T follicular helper cell (primary cell): ENCODE measurements at places on chromosomes 16 and 17.

- no peak for DNase-seq
Measured at GRCh38 chr16:87416826-87417527, 24.8 kb downstream of the MAP1LC3B start.

DNA sequence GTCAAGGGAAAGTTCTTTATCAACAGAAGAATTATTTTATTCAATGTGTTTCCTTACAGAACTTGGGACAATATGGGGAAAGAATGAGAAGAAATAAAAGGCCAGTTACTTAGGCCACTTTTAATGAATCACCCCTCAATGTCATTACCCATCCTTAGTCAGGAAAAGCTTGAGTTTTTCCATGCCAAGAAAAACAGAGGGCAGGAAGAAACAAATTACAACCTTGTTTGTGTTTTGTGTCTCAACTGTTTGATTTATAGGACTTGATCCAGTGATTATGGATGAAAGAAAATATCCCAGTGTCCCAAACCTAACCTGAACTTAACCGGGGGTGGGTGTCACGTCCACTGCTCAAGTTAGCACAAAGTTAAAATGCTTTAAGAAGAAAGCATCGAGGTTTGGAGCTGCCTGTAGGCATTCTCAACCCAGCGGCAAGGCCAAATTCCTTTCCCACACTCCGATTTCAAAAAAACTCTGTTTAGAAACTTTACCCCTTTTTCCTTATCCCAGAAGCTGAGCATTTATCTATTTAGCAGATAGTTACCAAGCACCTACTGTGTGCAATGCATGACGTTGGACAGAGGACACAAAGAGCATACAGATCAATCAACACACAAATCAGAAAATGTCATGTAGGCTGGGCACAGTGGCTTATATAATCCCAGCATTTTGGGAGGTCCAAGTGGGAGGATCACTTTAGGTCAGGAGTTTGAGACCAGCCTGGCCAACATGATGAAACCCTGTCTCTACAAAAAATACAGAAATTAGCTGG lies 14.0 kb upstream of the CYB5B start:
- DNase-seq, result no peak

GRCh38 chr16:993731-994130 lies 12.2 kb downstream of the SOX8 start:
- no peak for DNase-seq

GRCh38 chr16:18800775-18801144 lies 589 bp downstream of the ARL6IP1 start:
- DNase-seq, result no peak

GRCh38 chr16:57536306-57537193 lies at the start of gene CCDC102A:
CCDC102A (minus strand) TSS chr16:57536571; CDS start chr16:57529177, 7,394 bp downstream.
- peak; percentile 18 for DNase-seq

- no peak for DNase-seq
Measured at GRCh38 chr17:72502371-72503341, 381.8 kb downstream of the SOX9 start.

DNA sequence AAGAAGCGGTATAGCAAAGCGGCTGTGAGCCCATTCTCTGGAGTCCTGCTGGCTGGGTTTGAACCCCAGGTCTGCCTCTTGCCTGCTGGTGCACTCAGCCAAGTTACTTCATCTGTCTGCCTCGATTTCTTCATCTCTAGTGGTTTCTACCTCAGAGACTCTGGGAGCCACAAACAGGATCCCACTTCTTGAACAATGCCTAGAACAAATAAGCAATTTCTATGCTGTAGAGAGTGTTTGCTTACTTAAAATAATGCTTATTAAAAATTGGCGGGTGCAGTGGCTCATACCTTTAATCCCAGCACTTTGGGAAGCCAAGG lies 75.5 kb downstream of the CMIP start:
- no peak for DNase-seq

GRCh38 chr16:81500833-81501521 lies 56.4 kb downstream of the CMIP start:
- no peak for DNase-seq

GRCh38 chr17:72617557-72617956 lies 474.9 kb downstream of the SLC39A11 start:
- no peak for DNase-seq

DNA sequence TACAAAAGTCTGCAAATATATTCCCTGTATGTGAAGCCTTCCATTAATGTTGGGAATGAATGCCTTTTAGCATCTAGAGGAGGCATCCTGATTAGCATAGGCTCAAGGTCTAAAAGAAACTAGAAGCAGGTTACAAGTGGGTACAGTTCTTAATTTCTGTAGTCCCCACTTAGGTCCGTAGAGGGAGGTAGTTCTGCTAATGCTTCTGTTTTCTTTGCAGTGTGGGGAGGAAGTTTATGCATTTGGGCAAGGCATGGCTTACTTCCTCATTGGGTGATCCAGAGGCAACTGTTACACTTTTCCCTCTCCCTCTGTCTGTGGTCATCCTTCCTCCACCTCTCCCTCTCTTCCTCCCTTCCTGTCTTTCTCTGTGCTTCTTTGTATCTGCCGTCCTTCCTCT lies 108.4 kb upstream of the ZKSCAN2 start:
- DNase-seq, result no peak

- DNase-seq, result no peak
Measured at GRCh38 chr17:52762147-52762793, 603.8 kb upstream of the CA10 start.

GRCh38 chr16:50038756-50039529 lies 13.9 kb downstream of the CNEP1R1 start:
- DNase-seq, result no peak

- DNase-seq, result no peak
Measured at GRCh38 chr16:55810451-55810961, 22.4 kb downstream of the CES1 start.

DNA sequence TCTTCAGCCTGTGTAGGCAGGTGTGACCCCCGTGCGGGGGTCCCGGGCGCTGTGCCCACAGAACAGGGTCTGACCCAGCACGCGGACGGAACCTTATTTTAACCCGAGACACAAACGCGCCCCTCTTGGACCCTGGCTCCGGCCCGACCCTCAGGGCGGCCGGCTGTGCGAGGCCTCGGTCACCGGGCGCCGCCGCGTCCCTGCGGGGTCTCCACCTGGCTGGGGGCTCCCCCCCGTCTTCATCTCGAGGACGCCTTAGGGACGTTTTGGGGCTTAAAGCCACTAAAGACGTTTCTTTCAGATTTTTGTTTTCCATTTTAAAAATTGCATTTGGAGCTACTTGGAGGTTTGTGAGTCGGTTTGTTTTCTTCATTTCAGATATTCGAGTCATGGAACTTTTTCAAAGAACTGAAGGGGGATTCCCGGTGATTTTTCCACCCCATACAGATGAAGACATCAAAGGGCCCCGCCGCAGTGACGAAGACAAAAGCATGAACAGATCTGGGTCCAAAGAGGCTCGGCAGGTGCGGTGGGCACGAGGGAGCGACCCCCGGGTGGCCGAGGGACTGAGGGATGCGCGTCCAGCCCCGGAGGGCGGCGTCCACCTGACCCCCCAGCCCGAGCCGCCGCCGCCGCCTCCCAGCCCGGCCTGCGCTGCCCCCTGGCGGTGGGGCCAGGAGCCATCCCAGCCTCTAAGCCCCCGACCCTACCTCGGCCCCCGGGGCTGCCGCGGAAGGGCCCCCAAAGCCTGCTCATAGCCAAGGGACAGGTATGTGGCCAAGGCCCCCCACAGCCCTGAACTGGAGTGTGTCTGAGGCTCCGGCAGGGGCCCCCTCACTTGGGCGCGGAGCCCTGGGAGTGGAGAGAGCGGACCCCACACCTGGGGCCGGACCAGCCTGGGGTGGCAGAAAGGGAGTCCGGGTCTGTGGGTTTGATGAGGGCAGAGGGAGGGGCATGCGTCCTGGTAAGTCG lies 3.8 kb upstream of the CD7 start:
- peak; percentile 77 for DNase-seq

DNA sequence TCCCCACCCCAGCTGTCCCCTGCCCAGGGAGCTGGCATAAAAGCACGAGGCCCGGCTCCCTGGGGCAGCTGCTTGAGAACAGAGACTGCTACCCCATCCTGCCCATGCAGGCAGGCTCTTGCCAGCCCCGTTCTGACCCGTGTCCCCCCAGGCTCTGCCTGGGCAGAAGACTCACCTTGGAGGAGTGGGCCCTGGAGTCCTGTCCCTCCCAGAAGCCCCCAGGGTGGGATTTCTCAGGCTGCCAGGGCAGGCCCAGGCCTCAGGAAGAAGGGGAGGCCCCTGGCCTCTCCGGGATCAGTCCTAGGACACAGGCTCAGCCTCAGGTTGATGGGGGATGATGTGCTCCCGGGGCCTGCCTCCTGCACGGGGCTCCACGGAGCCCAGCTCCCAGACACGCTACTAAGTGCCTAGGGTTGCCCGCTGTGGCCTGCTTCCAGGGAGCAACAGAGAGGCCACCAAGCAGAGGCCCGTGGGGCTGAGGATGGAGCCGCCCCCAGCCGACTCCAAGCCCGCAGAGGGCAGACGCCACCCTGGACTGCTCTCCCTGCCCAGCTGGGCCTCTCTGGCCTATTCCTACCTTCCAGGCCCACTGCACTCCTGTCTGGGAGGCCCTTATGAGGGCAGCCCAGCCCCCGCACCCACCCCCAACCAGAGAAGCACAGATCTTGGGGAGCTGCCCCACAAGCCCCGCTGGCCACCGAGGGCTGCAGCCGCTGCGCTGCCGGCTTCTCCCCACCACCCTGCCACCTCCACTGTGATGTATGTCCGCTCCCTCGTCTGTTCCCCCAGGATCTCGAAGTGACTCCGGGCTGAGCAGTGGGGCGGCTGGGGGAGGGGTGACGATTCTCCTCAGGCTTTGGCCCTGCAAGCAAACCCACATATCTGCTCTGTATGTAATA lies 1.7 kb downstream of the NME3 start:
- DNase-seq, result no peak

GRCh38 chr17:17763734-17764133 lies 73.1 kb downstream of the SREBF1 start:
- no peak for DNase-seq

DNA sequence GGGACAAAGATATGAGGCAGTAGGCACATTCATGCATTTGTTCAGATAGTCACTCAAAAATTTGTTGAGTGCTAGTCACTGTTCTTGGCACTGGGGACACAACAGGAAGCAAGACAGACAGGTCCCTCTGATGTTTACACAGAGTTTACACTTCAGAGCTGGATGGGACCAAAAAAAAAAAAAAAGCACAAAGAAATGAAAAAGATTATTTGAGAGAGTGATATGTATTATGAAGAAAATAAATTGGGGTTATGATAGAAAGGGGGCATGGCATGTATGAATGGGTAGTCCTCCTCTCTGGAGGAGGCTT lies 3.5 kb upstream of the YPEL2 start:
- no peak for DNase-seq

DNA sequence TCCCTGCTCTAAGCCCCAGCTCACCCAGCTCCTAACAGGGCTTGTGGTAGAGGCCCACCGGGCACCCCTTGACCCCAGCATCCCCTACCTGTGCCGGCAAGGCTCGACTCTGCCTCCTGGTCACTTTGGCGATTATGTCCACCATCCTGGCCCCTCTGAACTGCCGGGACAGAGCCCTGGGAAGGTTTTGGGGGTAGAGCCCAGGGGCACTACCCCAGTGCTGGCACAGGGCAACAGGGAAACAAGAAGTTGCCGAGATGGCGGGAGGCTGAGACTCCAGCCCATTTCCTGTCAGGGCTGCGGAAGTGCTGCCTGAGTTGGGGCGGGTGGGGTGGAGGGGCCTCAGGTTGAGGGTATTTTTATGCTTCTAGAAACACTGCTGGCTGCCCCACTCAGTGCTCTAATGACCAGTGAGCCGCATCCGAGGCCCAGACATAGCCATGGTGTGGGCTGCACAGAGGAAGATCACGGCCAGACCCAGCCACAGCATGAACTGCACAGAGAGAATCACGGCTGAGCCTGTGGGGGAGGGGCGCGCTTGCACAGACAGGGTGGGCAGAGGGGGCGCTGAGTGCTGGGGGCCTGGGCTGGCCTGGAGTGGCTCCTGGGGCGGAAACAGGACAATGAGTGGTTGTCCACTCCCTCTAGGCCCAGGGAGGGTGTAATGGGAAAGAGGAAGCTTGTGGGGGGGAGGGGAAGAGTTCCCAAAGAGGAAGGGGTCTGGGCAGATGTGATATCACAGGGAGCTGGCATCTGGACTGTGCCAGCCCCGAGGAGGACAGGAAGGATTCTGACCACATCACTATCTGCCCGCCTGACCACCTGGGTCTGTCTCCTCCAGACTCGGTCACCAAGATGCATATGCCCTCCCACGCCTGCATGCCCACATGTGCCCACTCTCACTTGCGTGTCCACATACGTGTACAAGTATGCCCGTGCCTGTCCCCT lies 22.3 kb downstream of the ARHGAP27 start:
- peak; percentile 34 for DNase-seq

GRCh38 chr16:50326835-50327465 lies 41.8 kb downstream of the BRD7 start:
- peak; percentile 46 for DNase-seq

- no peak for DNase-seq
Measured at GRCh38 chr16:64051824-64052223, 1070.0 kb downstream of the CDH11 start.

DNA sequence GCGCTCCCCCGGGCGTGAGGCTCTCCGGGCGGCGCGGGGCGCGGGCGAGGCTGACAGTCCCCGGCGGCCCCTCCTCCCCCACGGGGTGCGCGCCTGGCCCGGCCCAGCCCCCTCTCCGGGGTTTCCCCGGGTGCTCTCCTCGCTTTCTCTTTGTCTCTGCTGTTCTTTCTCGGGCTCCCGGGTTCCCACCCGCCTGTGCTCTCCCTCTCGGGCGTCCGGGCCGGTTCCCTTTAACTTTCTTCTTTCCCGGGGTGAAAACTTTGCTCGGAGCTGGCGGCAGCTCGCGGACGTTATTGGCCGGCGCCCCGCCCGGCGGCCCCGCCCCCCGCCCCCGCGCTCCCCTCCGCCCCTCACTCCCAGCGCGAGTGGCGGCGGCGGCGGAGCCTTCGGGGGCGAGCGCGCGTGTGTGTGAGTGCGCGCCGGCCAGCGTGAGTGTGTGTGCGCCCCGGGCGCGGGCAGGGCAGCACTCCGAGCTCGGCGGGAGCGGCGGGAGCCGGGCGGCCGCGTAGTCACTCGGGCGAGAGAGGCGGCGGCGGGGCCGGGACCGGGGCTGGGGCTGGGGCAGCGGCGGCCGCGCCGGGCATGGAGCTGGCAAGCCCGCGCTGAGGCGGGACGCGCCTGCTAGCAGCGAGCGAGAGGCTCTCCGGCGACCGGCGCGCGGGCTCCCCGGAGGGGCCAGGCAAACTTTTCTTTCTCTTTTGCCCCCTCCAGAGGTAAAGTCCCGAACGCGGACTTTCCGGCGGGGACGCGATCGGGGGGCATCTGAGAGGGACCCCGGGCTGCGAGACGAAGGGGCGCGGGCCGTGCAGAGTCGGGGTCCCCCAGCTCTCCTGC lies at the start of gene NTN1:
NTN1 (plus strand) TSS at position 353 of the 834 bp plus-strand sequence. CDS start 864 bp downstream, outside the sequence.
- peak; percentile 31 for DNase-seq

DNA sequence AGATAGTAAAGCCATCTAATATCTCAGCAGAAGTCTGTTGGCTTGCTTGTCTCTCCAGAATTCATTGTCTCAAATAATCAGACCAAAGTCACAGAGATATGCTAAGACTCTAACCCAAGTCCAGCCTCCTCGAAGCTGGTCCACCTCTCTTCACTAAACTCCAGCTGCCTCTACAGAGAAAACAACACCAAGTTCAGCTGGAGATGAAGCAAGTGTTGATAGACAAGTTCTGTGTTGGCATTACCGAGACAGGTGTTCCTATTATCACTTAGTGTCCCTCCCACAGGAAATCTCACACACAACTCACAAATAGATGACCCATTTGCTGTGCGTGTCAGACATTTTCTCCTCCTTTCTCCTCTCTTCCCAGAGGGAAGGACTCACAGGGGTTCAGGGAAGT lies 164.4 kb upstream of the ANKFN1 start:
- no peak for DNase-seq

GRCh38 chr17:223723-224471 lies 42.4 kb upstream of the DOC2B start:
- no peak for DNase-seq
